NCI-H510A treated with DMSO at 0.1 percent for 48 hours (cell line): ENCODE measurements at places on chromosomes 7 and 10.

DNA sequence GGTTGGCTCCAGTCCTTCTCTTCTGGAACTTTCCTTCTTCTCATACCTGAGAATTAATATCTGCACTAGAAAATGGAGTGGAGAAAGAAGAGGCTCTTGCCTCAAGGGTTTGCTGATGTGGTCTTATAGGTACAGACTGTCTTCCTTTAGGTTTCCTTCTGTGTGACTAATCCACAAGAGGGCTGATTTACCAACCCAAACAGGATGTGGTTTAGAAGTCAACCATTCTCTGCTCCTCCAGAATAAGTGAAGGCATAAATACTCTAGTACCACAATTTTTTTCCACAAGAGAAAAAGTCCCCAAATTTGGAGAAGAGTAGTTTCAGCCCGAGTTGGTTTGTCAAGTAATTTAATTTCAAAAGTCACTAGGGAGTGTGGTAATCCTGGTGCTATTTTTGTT, 85.8 kb downstream of the NRP1 start:
- DNase-seq: no peak

DNA sequence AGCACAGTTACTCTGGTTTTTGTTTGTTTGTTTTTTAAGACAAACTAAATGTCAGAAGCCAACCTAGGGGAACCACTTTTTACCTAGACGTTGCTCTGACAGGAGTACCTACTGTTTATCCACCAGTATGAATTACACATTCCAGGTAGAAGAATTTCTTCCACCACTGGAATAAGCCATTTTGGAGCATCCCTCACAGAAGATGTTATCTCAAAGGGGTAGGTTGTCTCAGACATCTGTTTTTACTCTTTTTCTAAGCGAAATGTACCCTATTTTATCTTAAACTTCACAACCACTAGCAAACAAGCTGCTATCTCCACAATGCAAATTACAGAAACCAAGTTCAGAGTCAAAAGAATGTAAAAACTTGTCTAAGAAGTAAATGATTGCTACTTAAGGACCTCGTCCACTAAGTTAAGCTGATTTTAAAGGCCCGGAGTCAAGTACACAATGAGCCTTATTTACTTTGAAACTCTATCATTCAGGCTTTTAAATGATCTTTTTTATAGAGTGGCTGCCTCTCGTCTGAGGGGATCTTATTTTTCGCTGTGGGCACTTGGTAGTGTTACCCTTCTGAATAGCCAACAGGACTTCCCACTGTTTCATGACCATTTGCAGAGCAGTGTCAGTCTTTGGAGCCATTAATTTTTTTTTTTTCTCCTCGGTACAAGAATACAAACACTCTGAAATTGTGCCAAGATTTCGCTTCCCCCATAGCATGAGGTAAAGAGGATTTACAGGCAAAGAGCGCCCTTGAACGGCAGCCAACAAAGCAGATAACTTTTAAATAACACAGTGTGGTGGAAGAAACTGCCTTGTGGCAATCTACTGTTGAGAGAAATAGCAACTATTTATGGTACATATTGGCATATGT, 15.7 kb upstream of the ARMC3 start:
- DNase-seq: peak; percentile 64

- no peak for DNase-seq
Observed at GRCh38 chr7:152733286-152733934, 26.1 kb upstream of the ACTR3B start.

DNA sequence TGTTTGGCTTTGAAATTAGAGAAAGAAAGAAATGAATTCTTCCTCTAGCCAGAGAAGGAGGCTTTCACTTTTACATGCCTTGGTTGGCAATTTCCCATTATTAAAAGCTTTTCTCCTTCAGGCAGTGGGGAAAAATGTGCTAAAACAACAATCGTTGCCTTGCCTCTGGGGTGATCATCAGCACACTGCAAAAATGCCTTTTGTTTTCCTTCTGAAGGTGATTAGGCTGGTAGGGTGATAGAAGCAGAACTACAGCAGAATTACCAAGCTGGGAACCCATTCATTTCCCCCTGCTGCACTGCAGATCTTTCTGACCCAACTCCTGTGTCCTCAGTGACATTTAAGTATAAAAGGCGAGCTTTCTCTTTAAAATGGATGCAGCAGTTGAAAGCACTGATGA, 22.2 kb downstream of the ANK3 start:
- DNase-seq: no peak

DNA sequence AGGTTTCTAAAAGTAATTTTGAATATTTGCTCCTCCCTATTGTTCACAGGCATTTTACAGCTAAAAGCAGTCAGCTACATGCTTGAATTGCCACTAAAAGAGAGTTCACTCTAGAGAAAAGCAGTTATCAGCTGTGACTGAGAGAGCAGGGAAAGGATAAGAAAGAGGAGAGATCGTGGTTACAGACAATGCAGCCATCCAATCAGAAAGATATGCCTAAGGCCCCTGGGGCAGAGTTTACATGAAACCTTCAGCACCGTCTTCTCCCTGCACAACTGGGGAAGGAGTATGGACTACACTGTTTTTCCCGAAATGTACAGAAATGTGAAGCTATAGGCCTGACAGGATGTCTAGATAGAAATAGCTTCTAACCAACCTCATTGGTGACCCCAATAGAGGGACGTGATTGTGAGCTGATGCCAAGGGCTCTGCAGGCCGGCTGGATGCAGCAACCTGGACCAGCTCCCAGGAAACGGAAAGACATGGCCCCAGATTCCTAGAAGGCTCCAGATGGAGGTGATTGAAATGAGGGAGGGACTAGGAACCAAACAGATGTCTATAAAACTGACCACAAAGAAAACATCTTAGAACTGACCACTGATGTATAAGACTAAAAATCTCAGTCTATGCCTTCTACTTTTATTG, 3.2 kb upstream of the VSTM4 start:
- no peak for DNase-seq

- no peak for DNase-seq
Observed at GRCh38 chr7:126079581-126079980, 1150.0 kb upstream of the POT1 start.

DNA sequence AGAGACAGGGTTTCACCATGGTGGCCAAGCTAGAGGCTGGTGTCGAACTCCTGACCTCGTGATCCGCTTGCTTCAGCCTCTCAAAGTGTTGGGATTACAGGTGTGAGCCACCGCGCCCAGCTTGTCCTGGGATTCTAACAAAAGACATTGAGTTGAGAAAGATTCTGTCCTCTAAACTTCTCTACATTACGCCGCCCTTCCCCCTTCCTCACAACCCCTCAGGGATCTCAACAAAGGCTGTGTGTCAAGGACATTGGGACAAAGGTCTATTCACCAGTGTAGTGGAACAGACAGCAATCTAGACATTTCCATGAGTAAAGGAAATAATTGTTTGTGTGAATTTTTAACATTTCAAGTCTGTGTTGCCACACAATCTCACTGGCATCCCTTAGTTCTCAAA, 68.8 kb upstream of the KIF5B start:
- DNase-seq: no peak

GRCh38 chr10:124627866-124628675, 116.1 kb downstream of the FAM53B start:
- no peak for DNase-seq

DNA sequence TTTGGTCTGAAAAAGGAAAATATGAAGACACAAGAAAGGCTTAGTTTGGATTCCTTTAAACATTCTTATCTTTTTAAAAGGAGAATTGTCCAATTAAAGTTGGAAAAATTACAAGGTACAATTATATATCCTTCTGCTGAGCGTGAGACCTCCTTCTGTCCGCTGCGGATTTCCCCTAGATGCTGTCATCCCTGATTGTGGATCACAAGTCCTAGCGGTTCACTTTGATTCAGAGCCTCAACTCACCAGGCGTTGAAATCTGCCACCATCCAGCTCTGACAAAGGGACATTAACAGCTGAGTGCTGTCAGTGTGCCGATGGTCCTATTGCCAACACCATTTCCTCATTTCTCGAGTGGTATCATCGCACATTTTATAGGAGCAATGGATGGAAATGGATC, 73.1 kb upstream of the PTER start:
- DNase-seq: no peak

DNA sequence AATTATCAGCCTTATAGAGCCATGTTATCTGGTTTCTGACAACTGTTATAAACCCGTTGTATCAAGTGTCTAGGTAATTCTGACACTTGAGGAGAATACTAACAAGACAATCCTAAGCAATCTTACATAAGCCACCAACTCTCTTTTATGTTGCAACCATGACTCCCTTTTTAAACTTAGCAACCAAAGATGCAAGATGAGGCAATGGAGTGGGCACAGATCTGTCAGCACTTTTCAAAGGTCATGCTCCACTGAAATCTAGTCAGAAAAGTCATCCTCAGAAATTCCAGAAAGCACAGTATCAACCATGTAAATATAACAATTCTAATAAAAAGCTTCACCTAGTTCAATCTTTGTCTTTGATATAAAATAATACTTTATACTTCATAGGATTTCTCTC, 77.0 kb upstream of the SEMA3A start:
- DNase-seq: no peak

DNA sequence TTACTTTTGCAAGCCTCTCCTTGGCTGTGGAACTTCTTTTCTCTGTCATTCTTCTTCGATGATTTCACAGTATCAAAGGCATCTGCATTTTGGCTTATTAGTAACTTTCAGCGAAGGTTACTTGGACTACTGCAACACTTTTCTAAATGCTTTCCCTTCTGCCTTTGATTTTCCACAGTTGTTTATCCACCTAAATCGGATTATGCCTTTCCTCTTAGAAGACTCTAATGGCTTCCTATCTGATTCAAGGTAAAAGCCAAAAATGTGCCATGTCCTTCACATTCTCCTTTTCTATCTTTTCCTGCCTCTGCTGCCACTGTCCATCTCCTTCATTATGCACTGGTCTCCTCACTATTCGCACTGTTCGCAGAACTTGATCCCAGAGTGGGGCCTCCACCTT, 1606.3 kb upstream of the LRRTM3 start:
- DNase-seq: no peak

- peak; percentile 22 for DNase-seq
Observed at GRCh38 chr7:92691578-92691977, 101.4 kb upstream of the FAM133B start.

GRCh38 chr7:94223375-94224084, 171.2 kb upstream of the COL1A2 start:
- DNase-seq: peak; percentile 23

DNA sequence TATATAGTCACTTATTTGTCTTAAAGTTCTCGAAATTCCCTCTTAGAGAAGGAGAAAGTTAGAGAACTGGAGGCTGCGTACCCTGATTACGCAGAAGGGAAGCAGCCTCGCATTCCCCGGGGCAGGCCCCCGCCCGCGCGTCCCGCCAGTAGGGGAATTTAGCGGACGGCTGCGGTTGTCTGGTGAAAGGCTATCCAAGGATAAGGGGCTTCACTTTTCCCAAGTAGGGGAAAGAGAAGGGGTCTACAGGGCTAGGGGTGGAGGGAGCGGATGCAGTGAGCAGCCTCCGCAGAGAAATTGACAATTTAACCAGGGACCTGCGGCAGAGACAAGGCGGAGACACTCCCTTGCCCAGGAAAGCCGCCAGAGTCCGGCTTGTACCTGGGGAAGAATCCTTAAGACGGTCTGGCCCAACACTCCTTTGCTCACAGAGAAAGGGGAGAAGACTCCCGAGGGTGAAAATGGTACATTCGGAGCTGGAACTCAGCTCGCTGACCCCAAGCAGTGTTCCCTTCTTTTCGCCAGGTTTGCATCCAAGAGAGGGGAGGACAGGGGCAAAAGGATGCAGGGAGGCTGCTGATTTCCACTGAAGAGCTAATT, 994 bp upstream of the MAGI2 start:
- no peak for DNase-seq

DNA sequence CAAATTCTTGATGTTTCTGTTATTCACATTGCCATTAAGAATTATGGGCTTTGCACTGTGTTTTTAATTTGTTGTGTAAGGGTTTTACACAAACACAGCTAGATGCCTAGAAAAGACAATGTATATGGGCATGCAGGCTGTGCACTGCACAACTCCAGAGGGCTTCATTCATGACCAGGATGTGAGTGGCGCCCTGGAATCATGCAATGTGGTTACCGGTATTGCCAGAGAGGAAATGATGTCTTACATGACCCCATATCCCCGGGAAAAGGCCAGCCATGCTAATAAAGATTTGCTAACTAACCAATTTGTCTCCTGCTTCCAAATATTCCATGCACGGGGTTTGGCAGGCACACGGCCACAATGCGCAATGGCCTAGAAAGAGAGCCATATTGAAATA, 16.9 kb downstream of the KCNMA1 start:
- DNase-seq: no peak

DNA sequence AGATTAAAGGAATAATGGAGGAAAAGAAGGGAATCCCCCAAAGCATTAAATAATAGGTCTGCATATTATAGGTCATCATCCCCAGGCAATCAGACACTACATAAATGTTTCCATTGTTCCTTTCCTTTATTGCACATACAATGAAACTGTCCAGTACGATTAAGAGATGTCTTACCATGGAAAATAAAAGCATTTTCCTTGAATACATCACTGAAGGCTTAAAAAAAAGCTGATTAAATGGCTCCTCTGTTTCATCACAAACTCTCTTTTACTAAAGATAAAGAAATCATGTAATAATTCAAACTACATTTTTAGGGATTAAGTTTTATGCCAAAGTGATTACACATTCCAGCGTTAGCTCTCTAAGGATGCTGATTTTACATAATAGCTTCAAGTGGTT, 316.0 kb downstream of the AGMO start:
- no peak for DNase-seq

DNA sequence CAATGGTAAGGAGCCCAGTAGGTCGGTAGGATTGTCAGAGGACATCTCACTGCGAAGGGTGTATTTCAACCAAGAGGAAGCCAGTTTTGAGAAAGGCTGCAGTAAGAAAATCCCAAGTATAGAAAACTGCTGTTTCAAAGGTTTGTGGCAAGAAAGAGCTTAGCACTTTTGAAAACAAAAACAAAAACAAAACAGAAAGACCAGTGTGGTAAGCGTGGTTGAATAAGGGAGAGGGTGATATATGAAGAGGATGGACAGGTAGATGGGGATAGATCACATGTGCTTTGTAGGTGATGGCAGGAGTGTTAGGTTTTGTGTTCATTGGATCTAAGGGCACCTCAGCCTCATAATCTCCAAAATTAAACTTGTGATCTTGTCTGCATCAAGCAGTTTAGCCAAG, 141.6 kb upstream of the WNT16 start:
- no peak for DNase-seq

DNA sequence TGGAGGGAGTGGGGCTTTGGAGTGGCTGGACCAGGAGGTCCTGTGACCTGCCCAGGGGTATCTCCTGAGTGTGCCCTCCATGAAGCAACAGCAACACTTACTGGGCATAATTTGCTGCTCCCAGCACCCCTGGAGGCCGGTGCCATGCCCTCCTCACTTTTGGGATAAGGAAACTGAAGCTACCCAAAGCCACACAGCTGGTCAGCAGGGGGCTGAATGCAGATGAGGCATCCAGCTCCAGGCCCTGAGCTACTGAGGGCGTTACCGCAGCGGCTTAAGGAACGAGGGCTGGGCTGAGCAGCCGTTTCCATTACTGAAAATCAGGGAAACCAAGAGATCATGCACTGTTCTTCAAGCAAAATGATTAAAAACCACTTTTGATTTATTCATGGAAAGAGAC, 408.9 kb downstream of the GLRX3 start:
- DNase-seq: no peak
